ENCODE measurements at places on chromosomes 16 and 17. TPM values are rescaled to one million over a fixed set of nuclear protein-coding genes. Genes with fewer than 3 reads are reported as not detected.

INO80E gene
- 17.8 TPM for total RNA-seq

CMTM2 gene
- total RNA-seq: not detected

DOC2A gene
- total RNA-seq: not detected

ASIC2 gene
- 0.18 TPM for total RNA-seq

- DNase-seq: peak; percentile 89
- peak overlapping the region; percentile 97 for H3K27ac ChIP-seq
- H3K27me3 ChIP-seq: no peaks in the 10 kb centered on the region
- peaks cover 90% of the 10 kb centered on the region for H3K4me1 ChIP-seq
- peaks cover 35% of the 10 kb centered on the region for H3K36me3 ChIP-seq
- H3K4me3 ChIP-seq: peak overlapping the region; percentile 76
Measured at GRCh38 chr17:40097931-40098845, 2.2 kb downstream of the NR1D1 start.

DNA sequence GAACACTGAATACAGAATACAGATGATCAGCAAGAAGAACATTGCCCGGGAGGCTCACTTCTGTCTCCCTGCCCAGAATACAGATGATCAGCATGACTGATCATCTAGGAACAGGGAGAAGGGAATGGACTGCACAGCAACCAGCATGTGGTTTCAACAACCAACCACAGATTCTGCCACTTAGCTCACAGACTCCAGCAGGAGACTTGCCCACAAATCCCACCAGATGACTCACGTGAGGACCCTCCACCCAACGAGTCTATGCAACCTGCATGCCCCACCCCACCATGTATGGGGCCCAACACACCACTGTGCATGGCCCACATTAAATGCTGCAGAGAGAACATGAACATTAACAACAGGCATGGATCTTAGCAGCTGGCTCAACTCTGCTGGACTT, 36.1 kb upstream of the ALOX12 start:
- no peaks in the 10 kb centered on the region for H3K4me1 ChIP-seq
- H3K27ac ChIP-seq: no peak overlapping the region
- H3K36me3 ChIP-seq: no peaks in the 10 kb centered on the region
- H3K27me3 ChIP-seq: no peaks in the 10 kb centered on the region
- no peak for DNase-seq
- no peak overlapping the region for H3K4me3 ChIP-seq

DNA sequence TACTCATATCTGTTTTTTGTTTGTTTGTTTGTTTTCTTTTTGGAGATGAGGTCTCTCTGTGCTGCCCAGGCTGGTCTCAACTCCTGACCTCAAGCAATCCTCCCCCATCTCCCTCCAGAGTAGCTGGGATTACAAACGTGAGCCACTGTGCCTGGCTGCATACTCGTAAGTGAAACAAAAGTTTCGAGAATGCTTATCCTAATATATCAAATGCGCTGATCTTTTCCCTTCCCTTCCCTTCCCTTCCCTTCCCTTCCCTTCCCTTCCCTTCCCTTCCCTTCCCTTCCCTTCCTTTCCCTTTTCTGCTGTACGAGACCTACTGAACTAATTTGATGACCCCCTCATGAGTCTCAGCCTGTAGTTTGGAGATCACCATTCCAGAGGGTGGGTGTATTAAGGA, 122.1 kb downstream of the RGS9 start:
- DNase-seq: no peak
- H3K4me3 ChIP-seq: no peak overlapping the region
- H3K4me1 ChIP-seq: no peaks in the 10 kb centered on the region
- H3K27me3 ChIP-seq: no peaks in the 10 kb centered on the region
- no peaks in the 10 kb centered on the region for H3K36me3 ChIP-seq

- no peak overlapping the region for H3K4me3 ChIP-seq
- H3K36me3 ChIP-seq: no peaks in the 10 kb centered on the region
- no peak overlapping the region for H3K27ac ChIP-seq
- DNase-seq: no peak
Measured at GRCh38 chr17:50877838-50878237, 11.7 kb upstream of the TOB1 start.

- no peaks in the 10 kb centered on the region for H3K27me3 ChIP-seq
- no peak overlapping the region for H3K27ac ChIP-seq
- no peak overlapping the region for H3K4me3 ChIP-seq
- no peak for DNase-seq
- H3K4me1 ChIP-seq: no peaks in the 10 kb centered on the region
- H3K36me3 ChIP-seq: no peaks in the 10 kb centered on the region
Measured at GRCh38 chr16:1485847-1486496, 2.8 kb downstream of the PTX4 start.

- H3K4me1 ChIP-seq: no peaks in the 10 kb centered on the region
- peaks cover 100% of the 10 kb centered on the region for H3K36me3 ChIP-seq
- no peaks in the 10 kb centered on the region for H3K27me3 ChIP-seq
- DNase-seq: no peak
Measured at GRCh38 chr17:80382446-80382845, 32.5 kb upstream of the ENDOV start.
